ENCODE measurements at places on chromosomes 2 and 18. TPM values are rescaled to one million over a fixed set of nuclear protein-coding genes. Genes with fewer than 3 reads are reported as not detected.

- DNase-seq, result no peak
These were observed 95.3 kb downstream of the FSIP2 start for GRCh38 chr2:185833864-185834263.

Gene LAMA1
- 7.9 TPM for total RNA-seq

GRCh38 chr2:227287771-227288170, 37.3 kb upstream of the MFF start:
- no peak for DNase-seq

DNA sequence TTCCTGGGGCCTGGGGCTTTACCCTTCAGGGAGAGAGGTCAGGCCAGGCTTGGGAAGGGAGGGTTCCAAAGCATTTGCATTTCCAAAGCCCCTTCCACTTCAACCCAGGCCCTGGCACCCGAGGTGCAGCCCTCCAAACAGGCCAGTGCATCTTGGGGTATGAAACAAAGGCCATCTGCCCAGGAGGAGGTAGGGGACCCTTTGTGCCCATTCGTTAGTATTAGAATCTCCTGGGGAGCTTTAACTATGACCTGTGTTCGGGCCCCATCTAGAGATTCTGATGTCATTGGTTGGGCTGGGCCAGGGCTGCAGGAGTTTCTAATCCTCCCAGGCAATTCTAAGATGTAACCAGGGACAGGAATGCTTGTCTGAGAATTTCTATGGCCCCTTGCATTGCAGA, 73.6 kb downstream of the CIB4 start:
- DNase-seq, result peak; percentile 43

DNA sequence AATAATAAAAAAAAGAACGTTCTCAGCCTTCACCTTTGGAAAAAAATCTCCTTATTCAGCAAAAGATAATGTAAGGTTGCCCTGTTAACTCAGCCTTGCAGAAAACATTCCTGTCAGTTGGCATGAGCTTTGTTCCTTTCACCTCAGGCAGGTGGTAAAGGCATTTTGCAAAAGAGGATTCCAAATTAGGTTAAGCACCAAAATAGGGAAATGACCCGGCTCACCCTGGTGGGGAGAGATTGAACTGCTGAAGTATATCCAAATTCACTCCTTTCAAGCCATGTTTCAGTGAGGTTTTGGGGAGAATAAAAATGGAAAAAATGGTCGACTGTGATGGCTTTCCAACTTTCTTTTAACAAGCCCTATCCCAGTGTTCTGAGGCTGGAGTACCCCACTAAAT, 1988.8 kb upstream of the PIK3C3 start:
- DNase-seq, result no peak

DNA sequence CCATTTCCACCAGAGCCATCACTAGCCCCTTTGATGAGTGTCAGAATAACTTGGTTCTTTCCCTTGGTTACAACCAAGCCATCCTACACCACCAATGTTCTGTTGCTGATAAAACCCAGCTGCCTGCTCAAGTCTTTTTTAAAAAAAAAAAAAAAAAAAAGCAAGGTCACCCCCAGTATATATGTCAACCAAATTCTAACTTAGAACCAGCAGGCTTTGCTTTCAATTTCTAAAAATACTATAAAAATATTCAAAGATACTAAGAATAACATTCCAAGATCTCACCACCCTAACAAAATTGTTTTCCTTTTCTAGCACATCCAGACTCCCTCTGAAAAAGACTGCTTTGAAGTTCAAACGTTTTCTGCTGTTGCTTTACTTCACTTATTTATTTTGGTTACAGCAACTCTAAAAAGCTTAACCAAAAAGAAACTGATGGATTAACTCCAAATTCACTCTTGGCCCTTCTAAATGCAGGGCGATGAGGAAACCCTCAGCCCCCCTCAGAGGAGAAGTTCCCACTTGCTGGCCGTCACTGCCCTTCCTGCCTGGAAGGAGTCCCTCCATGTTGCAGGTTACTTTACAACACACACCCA, 10.9 kb downstream of the UXS1 start:
- DNase-seq, result no peak

Gene ABCG5
- not detected for total RNA-seq

GRCh38 chr2:133986081-133986837, 267.6 kb upstream of the MGAT5 start:
- no peak for DNase-seq

Gene APOB
- total RNA-seq, result 8.5 TPM

Gene POTEJ
- total RNA-seq, result not detected

DNA sequence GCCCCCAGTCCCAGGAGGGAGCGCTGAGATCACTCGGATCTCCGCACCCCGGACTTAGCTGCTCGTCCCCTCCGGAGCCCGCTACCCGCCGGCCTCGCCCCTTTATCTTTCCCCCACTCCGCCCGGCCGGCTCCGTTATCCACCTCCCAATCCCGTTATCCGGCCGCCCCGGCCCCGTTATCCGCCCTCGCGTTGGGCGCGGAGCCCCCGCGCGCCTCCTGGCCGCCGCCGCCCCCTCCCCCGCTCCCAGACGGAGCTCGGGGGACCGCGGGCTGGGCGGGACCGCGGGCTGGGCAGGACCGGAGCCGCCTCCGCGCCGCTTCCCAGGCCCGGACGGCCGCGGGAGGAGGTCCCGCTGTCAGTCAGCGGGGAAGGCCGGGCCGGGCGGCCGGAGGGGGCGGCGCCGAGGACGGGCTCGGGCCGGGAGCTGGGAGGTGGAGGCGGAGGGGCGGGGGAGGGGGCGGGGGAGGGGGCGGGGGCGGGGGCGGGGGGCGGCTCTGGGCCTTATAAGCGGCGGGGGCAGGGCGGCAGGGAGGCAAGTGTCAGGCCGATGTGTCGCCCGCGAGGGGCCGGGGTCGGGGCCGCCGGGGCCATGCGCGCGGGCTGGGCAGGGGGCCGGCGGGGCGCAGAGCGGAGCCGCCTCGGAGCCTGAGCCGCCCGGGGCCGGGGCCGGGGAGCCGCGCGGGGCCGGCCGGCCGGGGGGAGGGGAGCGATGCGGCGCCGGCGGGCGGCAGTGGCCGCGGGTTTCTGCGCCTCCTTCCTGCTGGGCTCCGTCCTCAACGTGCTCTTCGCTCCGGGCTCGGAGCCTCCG, at the start of gene PKDCC:
Gene PKDCC, plus strand, starts transcription at position 534 of the 811 bp plus-strand sequence. Its CDS starts 179 bp downstream, at position 713.
- no peak for DNase-seq

- DNase-seq, result peak; percentile 43
These were observed 149.9 kb downstream of the SEPTIN10 start for GRCh38 chr2:109463891-109464290.

DNA sequence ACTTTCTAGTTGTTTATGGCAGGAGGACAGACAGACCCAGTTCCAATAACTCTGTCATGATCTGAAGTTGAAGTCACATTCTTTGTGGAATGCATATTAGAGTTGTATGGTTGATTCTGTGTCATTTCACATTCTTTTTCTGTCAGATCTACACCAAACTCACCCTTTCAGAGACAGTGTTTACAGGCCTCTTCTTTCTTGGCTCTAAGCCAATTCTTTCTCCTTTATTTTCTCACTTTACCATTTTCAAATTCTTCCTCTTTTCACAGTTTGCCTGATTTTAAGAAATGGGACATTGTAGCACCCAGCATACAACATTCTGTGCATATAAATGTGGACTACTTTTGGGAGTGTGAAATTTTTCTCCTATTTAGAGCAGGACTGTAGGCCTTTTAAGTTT, 103.7 kb downstream of the CCDC85A start:
- DNase-seq, result no peak

Gene PPP4R3B
- total RNA-seq, result 63.2 TPM

- DNase-seq, result no peak
These were observed 38.0 kb downstream of the SCTR start for GRCh38 chr2:119486196-119486827.

- DNase-seq, result peak; percentile 80
These were observed 445 bp downstream of the MLPH start for GRCh38 chr2:237487496-237487895.

GRCh38 chr2:137173463-137173862, 408.1 kb downstream of the THSD7B start:
- no peak for DNase-seq

DNA sequence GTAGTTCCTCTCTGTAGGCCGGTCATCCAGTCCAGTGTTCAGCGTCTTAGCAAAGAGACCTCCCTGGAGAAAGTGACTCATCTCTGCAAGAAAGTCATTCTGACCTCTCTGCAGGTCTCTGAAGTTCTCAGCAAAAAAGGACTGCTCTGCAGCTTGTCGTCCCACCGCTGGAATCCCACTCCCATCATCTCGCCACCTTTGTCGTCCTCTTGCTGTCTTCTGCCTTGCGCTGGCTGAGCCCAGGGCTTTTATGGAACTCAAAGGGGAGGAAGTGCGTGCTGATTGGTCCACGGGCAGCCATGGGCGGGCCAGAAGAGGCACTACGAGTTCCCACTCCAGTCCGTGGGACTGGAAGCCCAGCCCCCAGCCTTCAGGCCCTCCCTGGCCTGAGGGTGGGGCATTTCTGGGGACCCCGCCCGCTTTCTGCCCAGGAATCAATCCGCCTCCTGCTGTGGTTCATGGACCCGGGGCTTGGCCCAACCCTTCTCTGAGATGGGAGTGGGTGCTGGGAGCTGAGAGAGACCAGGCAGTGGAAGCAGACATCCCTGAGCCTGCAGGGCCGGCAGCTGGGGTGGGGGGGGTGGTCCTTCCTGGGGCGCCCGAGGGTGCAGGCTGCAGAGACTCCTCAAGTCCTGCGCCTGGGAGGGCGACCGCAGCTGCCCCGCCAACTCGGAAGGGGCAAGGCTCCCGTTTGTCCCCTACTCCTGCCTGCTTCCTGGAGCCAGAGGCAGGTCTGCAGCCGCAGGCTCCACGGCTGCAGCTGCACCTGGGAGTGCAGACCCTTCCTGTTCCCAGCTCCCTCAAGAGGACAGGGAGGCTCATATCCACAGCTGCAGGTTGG, 660.7 kb upstream of the RAB6C start:
- DNase-seq, result no peak

DNA sequence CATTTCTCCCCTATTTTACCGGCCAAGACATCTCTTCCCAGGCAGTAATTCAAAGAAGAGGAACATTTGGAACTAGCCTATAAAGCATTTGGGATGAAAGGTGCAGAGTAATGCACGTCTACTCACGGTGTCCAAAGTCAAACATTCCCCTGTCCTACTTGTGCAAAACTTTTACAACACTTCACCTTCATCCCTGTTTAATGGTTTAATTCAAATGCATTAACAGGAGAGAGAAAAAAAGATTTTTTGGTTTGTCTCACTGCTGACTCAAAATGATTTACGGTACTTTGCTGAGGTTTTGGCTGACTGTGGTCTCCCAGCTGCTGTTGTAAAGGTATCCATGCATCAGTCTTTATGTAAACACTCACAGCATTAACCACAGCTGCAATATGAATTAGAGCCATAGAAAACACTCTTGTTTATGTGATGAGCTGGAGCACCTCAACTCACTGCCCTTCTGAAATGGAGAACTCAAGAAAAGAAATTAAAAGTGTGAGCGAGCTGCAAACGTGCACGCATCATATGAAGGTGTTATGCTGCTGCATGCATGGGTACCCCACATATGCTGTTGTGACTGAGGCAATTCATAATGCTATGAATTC, 220.5 kb downstream of the PIEZO2 start:
- no peak for DNase-seq

GRCh38 chr2:74146929-74147726, 584 bp downstream of the BOLA3 start:
- no peak for DNase-seq

GRCh38 chr2:183123117-183123958, 905 bp upstream of the NUP35 start:
- no peak for DNase-seq

DNA sequence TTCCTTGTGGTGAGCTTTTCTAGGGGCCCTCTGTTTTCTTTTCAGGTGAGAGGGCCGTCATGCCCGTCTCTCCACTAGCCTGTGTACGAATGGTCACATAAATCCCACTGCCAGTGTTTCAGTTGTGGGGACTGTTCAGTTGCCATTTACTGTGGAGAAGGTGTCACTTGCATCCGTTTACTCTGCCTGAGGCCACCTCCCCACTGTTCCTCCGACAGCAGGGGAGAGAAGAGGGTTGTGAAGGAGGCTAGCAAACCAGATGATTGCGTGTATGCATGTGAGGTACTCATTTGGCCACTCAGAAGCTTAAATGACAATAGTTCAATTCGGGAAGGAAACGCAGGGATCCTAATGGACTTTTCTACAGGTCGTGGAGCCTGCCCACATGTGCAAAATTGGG, 3.3 kb downstream of the MTCL1 start:
- DNase-seq, result no peak

DNA sequence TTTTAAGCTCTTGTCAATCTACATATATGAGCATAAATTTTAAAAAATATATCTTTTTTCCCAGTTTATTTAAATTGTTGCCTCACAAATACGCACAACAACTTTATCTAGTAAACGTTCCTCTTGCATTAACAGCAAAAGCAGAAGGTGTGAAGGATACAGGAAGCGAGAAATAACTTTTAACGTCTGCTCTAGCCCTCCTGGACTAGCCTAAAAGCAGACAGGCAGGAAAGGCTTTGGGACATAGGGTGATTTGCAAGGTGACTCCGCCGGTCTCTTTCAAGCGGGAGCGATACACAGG, 434 bp upstream of the DUSP19 start:
- no peak for DNase-seq

Gene CXCR2
- 9.9 TPM for total RNA-seq

DNA sequence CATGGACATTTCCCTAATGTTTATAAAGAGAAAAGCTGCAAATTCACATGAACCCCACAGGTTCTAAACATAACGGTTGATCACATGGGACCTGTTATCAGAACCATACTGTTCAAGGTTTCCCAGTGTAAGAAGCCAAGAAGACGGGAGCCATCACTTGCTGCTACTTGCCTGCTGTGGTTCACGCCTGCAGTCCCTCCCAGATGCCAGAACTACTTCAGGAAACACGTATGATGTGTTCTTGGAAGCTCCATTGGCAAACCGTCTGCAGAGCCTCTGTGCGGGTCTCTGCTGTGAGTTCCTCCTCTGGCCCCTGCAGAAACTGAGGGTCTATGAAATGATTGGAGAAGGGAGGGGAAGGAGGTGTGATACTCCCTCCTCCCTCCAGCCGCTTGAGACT, 75.2 kb downstream of the CABLES1 start:
- no peak for DNase-seq

DNA sequence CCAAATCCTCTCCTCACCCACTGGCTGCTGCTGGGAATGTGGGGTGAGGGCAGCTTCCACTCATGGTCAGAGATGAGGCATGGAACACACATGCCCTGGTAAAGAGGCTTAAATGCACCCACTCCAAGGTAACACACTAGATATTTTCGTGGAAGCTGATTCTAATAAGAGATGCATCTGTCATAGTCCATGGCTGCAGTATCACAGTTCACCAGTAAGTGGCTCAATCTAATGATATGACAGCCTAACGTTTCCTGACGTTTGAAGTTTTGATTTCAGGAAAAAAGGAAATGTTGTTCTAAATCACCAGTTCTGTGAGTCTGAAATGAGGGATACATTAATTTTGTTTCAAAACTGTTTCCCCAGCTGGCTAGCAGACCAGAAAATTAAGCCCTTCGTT, 38.2 kb downstream of the LCT start:
- DNase-seq, result no peak

Gene SCN7A
- total RNA-seq, result 0.42 TPM

Gene COL6A3
- total RNA-seq, result 409 TPM

Gene GPC1
- total RNA-seq, result 82.5 TPM

- no peak for DNase-seq
These were observed 90.2 kb upstream of the ODC1 start for GRCh38 chr2:10538224-10538894.

Gene STARD6
- total RNA-seq, result not detected

Gene SNTG2
- 5.6 TPM for total RNA-seq
